M059J (cell line): ENCODE measurements at places on chromosomes 1 and 21. TPM values are rescaled to one million over a fixed set of nuclear protein-coding genes. Genes with fewer than 3 reads are reported as not detected.

The KRTAP13-2 gene
- not detected in 2 replicates for total RNA-seq

DNA sequence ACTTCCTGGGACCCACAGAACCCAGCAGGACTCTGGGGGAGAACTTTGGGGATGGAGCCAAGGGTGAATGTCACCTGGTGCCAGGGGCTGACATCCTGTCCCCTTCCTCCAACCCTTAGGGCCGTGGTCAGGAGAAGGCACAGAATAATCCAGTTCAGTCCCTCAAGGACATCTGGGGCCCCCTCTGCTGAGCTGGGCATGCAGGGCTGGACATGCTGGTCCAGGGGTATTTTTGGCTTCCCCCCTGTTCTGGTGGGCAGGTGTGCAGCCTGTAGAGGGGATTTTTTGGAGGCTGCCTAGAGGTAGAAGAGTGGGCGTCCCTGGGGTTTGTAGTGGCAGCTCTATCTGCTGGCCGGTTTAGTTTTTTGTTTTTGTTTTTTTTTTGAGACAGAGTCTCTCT, 3.4 kb upstream of the CROCC start:
- no peak for DNase-seq

DNA sequence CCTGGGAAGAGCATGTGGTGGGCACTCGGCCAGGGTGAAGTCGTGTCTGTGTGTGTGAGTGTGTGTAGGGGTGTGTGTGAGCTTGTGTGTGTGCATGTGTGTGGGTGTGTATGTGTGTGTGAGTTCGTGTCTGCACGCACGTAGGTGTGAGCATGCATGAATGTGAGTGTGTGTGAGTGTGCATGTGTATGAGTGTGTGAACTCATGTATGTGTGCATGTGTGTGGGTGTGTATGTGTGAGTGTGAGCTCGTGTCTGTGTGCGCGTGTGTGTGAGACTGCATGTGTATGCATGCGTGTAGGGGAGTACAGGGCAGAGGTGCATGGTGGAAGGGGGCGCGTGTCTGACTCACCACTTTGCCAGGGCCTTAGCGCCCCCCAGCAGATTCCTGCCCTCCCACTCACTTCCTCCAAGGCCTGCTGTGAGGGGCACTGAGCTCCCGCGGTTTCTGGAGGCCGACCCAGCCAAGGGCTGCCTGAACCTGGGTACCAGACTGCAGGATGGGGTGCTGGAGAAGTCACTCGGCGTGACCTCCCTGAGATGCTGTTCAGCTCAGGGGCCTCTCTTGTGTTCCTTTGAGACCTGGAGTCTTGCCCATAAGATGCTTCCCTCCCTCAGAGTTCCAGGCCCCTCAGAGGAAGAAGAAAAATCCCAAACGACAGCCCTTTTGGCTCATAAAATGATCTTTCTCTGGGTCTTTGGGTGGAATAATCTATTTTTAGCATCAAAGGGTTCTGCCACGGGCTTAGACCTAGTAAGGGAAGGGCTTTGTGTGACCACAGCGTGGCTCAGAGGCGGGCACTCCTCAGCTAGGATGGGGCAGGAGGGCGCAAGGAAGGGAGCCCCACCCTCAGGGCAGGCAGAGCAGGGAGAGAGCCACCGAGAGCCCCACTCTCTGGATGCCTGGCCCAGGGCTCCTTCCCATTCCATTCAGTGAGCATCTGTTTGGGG, 41.1 kb upstream of the RUNX3 start:
- no peak for DNase-seq

DNA sequence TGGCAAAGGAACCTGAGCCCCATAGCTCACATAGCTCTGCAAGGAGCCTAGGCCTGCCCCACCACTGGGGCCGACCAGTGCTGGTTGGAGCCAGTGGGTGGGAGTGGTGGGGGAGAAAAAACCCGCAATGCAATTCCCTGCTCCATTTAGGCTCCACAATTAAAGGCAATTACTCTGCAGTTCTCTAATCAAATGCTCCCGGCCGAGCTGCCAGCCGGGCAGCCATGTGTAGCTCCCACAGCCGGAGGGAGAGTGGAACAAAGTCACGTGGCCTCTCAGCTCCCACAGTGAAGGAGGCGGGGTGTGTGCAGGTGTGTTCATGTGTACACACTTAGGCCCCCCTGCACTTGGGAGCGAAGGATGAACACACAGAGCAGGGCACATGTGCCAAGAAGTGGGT, 81.6 kb downstream of the KIRREL1 start:
- no peak for DNase-seq

DNA sequence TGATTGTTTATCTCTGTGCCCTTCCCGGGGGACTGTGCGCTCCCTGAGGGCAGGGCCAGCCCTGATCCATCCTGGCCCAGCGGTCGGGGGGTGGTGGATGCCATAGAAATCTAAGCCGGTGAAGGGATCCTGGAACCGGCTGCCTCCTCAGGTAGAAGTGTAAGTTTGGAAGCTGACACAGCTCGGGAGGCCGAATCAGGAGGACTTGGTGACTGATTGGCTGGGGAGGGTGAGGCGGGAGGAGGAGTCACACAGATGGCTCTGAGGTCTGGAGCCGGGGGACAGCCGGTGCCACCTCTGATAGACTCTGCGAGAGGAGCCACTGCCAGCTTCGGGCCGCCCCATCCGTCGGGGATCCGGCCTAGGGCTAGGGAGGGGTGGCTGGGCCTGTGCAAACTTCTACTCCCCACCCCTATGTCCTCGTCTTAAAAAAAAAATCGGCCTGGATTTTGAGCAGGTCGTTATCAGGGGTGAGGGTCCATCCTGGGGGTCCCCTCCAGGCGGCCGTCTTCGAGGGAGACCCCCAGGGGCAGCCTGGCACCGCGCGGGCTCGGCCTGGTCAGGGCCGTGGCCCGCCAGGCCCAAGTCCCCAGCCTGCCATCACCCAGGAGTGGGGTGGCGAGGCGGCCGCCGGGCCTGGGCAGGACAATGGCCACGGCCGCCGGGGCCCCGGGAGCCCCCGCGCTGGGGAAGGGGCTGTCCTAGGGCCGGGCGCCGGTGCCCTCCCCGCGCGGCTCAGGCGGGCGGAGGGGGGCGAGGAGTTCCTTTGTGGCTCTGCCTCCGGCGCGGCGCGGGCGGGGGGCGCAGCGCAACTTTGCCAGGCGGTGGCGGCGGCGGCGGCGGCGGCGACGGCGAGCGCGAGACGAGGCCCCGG, 708 bp upstream of the ZNF362 start:
- peak; percentile 10 for DNase-seq

GRCh38 chr1:210299501-210299900, 29.2 kb upstream of the HHAT start:
- DNase-seq = no peak

The DBT gene
- total RNA-seq = 3.8 and 6.6 TPM in 2 replicates

GRCh38 chr1:41249319-41249718, 7.2 kb upstream of the SCMH1 start:
- no peak for DNase-seq
